ENCODE measurements at places on chromosomes 11 and 22.

- DNase-seq, result no peak
Observed at GRCh38 chr11:76974179-76974891, 59.9 kb upstream of the B3GNT6 start.

- DNase-seq, result no peak
Observed at GRCh38 chr11:45905095-45905494, 2.0 kb downstream of the FREY1 start.

- no peak for DNase-seq
Observed at GRCh38 chr11:64545619-64546018, 45.4 kb upstream of the SLC22A12 start.

DNA sequence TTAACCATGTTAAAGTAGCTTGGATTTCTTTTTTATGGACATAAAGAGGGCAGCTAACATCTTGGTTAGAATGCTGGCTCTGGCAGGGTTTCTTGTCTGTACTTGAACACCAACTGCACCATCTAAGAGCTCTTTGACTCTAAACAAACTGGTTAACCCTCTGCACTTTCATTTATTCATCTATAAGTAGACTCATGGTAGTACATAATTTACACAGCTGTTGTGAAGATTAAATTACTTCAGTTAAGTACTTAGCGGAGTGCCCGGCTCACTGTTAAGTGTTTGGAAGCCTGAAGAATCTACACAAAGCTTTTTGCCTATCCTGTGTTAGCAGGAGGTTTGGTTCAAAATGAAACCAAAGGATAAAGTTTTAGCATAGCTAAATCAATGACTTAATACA, 846.2 kb upstream of the API5 start:
- no peak for DNase-seq

DNA sequence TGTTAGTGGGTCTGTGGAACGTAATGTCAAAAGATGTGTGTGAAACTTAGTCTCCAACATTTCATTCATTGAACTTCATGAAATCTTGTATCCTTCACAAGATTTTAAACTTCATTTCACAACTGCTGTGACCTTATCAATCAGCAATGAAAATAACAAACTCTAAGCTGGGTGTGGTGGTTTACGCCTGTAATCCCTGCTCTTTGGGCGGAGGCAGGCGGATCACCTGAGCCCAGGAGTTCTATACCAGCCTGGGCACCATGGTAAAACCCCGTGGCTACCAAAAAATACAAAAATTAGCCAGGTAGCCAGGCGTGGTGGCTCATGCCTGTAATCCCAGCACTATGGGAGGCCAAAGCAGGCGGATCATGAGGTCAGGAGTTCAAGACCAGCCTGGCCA, 5.1 kb downstream of the CHKA start:
- DNase-seq, result no peak

GRCh38 chr11:80085563-80085962, 644.7 kb upstream of the TENM4 start:
- DNase-seq, result no peak

GRCh38 chr11:106986673-106987072, 31.6 kb downstream of the GUCY1A2 start:
- DNase-seq, result no peak

DNA sequence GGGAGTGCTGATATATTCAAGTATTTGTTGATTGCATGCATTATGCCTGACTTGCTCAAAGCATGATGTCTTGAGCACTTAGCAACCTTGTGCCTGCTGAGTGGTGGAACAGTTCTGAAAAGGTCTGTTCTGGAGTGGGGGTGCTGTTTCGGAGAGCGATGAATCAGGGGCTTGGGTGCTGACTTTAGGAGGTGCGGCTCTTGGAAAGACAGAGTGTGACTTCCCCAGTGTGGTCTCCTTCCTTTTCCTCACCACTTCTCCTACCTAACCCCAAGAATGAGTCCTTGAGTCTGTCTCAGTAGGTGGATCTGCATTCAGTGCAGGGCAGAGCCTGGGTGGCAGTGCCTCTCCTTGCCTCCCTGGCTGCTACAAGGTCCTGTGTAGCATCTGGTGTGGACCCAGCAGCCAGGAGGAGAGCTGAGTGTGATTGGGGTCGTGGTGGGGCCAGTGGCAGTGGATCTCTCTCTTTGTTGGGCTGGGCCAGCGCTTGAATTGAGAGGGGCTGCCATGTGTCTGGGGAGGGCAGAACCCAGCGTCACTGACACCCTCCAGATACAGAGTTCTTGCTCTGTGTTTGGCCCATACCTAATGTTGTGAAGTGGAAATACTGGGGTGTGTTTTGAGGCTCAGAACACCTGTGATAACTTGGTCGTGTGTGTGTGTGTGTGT, 35.9 kb downstream of the ST3GAL4 start:
- no peak for DNase-seq
